Activated CD8-positive, alpha-beta memory T cell treated with anti-CD3 and anti-CD28 coated beads, Interleukin-2, amount 10 ng/mL, durations not matched to agents 7 days and 5 days (primary cell): ENCODE measurements at places on chromosomes 1 and 21. TPM values are rescaled to one million over a fixed set of nuclear protein-coding genes. Genes with fewer than 3 reads are reported as not detected.

The GJA9 gene
- total RNA-seq, result not detected

The B3GALT5 gene
- total RNA-seq, result not detected

The KIF26B gene
- not detected for total RNA-seq

The UMODL1 gene
- not detected for total RNA-seq

The LAMTOR5 gene
- total RNA-seq, result 109 TPM

The BMP8B gene
- 0.47 TPM for total RNA-seq

The RPE65 gene
- not detected for total RNA-seq

DNA sequence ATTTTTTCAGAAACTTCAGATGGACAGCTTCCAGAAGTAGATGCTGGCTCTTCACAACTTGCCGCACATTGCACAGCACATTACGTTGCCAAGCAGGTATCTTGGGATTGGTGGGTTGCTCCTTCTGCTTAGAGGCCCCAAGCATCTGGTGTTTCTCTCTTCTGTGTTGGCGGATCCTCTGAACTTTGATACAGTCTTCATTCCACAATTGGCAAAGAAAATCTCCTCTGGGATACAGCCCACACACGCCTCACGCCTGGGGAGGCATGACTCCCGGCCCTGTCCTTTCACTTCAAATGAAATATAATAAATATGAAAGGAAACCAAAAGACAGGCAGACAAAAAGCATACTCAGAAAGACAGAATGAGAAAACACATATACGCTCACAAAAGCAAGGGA lies 72.3 kb upstream of the PPP2R5A start:
- no peak for DNase-seq
- no peaks in the 10 kb centered on the region for H3K36me3 ChIP-seq
- no peaks in the 10 kb centered on the region for H3K4me1 ChIP-seq
- peaks cover 4% of the 10 kb centered on the region for H3K27me3 ChIP-seq

The LIN28A gene
- not detected for total RNA-seq

GRCh38 chr1:15314328-15315281 lies 67.6 kb downstream of the FHAD1 start:
- no peak overlapping the region for H3K4me3 ChIP-seq
- H3K36me3 ChIP-seq, result no peaks in the 10 kb centered on the region
- peaks cover 8% of the 10 kb centered on the region for H3K27me3 ChIP-seq
- DNase-seq, result no peak
- H3K4me1 ChIP-seq, result peaks cover 4% of the 10 kb centered on the region
- H3K27ac ChIP-seq, result no peak overlapping the region

The CA6 gene
- total RNA-seq, result 4.8 TPM

- H3K27me3 ChIP-seq, result no peaks in the 10 kb centered on the region
- DNase-seq, result no peak
- no peak overlapping the region for H3K27ac ChIP-seq
- H3K4me3 ChIP-seq, result no peak overlapping the region
These were observed 3.8 kb upstream of the C2CD4D start for GRCh38 chr1:151843398-151843797.

DNA sequence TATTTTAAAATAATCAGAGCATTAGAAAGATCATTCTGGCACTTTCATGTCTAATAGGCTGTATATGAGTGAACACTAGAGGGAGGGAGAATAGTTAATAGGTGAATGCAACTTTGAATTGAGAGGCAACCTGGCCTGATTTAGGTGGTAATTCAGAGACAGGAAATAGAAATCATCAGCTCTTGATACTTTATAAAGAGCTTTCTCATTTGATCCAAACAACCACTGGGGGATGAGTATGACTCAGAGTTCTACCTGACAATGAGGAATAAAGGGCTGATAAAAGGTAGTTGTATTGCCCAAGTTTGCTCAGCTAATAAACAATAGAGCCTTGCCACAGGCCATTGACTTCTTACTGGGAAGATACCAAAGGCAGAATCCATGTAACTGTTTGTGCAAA lies 5.2 kb upstream of the FAM89A start:
- H3K4me3 ChIP-seq, result no peak overlapping the region
- H3K27ac ChIP-seq, result no peak overlapping the region
- peaks cover 4% of the 10 kb centered on the region for H3K4me1 ChIP-seq
- no peaks in the 10 kb centered on the region for H3K36me3 ChIP-seq
- DNase-seq, result no peak
- peaks cover 52% of the 10 kb centered on the region for H3K27me3 ChIP-seq

- H3K36me3 ChIP-seq, result no peaks in the 10 kb centered on the region
- no peak overlapping the region for H3K27ac ChIP-seq
- no peak for DNase-seq
- H3K27me3 ChIP-seq, result no peaks in the 10 kb centered on the region
These were observed 289.7 kb upstream of the NRIP1 start for GRCh38 chr21:15354516-15354915.

GRCh38 chr1:169565335-169566271 lies 20.7 kb downstream of the F5 start:
- no peak overlapping the region for H3K4me3 ChIP-seq
- H3K4me1 ChIP-seq, result peaks cover 2% of the 10 kb centered on the region
- H3K36me3 ChIP-seq, result peaks cover 4% of the 10 kb centered on the region
- DNase-seq, result no peak

DNA sequence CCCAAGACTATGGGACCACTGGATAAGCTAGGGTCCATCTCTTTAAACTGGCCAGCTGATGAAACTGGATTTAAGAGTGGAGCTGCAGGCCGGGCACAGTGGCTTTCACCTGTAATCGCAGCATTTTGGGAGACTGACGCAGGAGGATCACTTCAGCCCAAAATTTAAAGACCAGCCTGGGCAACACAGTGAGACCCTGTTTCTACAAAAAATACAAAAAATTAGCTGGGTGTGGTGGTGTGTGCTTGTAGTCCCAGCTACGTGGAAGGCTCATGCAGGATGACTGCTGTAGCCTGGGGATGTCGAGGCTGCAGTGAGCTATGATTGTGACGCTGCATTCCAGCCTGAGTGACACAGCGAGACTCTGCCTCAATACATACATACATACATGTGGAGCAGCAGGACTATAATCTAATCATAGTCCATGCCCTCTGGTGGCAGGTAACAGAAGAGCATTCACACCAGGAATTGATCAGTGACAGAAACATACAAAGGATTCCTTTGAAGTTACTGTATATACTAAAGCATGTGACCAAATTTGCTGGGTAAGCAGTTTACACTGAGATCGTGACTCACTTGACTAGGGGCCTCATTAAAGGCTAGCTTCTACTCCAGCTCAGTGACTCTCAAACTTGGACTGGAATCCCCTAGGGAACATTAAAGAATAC lies 101.5 kb upstream of the SLFNL1 start:
- no peaks in the 10 kb centered on the region for H3K27me3 ChIP-seq
- H3K36me3 ChIP-seq, result no peaks in the 10 kb centered on the region
- no peak for DNase-seq

The KRTAP19-3 gene
- not detected for total RNA-seq

DNA sequence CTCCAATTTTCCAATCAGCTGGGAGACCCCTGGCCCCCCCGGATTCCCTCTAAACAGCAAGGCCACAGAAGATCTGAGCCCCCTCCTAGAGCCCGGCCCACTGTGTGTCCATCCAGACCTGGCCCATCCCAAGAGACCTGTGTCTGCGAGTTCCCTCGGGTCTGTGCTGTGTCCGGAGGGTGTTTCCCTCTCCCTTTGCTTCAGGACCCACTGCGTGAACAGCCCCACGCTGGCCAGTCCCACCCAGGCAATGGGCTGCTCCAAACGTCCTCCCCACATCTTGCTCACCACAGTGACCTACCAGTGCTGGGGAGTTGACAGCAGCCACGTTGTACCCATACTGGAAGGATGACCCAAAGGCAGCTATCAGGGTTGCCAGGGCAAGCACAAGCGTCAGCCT lies 11.6 kb downstream of the SLC2A5 start:
- no peak overlapping the region for H3K4me3 ChIP-seq
- no peaks in the 10 kb centered on the region for H3K4me1 ChIP-seq
- DNase-seq, result no peak
